ENCODE measurements at places on chromosomes 5 and 9.

- DNase-seq: no peak
These were observed 71.3 kb downstream of the LIX1 start for GRCh38 chr5:97071101-97071500.

DNA sequence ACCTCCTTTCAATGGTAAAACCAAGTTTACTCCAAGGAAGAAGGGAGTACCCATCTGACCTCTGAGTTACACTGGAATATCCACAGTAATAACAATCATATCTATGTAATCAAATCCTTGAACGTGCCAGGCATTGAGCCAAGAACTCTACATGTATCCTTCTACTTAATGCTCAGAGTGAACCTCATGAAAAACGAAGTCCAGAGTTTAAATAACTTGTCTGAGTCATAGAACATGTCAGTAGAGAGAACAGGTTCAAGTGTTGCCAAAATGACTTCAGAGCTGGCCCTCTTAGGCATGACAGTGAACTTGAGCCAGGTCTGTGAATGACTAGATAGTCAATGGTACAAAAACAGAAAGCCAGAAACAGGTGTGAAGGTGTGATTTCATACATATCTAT, 164.1 kb upstream of the ZNF618 start:
- DNase-seq: no peak

GRCh38 chr5:138391859-138392386, 39.4 kb downstream of the KDM3B start:
- DNase-seq: no peak

DNA sequence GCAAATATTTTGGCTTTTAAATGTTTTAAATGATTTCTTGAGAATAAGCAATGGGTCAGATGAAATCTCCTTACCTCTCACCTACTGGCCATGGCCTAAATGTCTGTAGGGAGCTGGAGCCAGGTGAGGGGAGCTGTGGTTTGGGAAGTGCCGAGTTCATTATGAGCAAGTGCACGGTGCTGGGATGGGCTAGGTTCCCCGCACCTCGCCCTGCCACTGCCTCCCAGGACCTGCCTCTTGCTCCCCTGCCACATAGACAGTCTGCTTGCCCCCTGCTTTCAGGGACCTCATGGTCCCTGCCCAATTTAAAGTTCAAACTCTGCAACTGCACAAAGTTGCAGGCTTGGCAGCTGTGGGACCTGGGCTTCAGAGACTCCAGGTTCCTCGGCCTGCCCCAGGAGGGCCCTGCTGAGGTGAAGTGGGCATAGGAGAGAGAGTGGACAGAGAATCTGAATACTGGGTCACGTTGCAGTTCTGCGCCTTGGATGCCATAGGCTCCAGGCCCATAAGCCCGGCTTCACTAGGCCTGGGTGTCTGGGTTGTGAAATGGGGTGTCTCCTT, 5.4 kb downstream of the OR13J1 start:
- peak; percentile 13 for DNase-seq

GRCh38 chr5:45383985-45384384, 312.2 kb downstream of the HCN1 start:
- DNase-seq: no peak

DNA sequence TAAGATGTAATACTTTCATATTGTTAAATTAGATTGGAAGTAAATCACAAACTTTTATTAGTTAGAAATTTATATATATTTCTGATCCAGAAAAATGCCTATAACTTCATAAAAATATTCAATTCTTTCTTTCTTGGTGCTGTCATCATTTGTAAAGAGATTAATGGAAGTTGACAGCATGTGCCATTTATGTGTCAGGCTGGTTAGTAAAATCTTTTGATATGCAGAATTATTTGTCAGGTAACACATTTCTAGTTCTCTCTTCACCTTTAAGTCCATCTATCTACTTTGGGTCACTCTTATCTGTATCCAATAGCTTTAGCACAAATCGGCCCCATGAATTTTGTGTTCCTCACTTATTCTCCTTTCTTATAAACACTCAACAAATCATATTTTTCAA, 102.9 kb downstream of the ISL1 start:
- no peak for DNase-seq

DNA sequence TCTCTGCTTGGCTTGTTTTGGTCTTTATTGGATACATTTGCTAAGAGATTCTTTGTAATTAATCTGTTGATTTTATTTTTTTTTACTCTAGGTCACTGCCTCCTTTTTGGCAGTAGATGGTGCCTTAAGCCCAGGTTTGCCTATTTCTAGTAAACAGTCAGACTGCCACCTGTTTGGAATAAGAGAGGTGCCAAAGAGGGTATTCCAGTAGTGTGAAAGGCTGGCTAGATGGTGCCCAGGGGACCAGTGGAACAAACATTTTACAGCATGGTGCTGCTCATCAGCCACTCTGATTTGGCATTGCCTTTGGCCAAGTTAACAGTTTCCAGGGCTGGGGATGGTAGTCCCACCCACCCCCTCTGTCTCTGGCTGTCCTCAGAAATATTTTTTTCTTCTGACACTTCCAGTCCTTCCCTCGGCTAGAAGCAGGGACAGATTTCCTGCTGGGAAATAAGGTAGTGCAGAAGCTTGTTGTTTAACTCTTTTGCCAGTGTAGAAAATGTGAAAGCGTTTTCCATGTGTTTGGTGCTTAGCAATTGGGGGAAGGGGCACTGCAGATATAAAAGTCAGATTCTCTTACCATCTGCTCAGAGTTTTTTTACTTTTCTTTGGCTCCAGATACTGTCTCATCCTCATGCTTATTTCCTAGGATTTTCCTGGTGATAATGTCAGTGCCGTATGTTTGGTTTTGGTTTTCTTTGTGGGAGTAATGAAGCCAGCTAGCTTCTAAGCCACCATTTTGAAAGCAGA, 36.6 kb upstream of the FBXL7 start:
- no peak for DNase-seq

GRCh38 chr5:149423794-149424268, 44.7 kb upstream of the IL17B start:
- DNase-seq: no peak

GRCh38 chr9:122819326-122819725, 9.1 kb downstream of the PDCL start:
- no peak for DNase-seq

- no peak for DNase-seq
These were observed 219.8 kb downstream of the FBXL7 start for GRCh38 chr5:15719784-15720183.

GRCh38 chr5:19676895-19677294, 311.1 kb downstream of the CDH18 start:
- no peak for DNase-seq

Measured in activated CD8-positive, alpha-beta memory T cell treated with anti-CD3 and anti-CD28 coated beads, Interleukin-2, amount 50 U/mL, for 48 hours (primary cell).